Hepatic stellate cell (primary cell): ENCODE measurements at places on chromosomes 11 and 22.

- no peak for DNase-seq
Observed at GRCh38 chr11:212150-213100, 4.9 kb downstream of the RIC8A start.

- no peak for DNase-seq
Observed at GRCh38 chr11:75158696-75159150, 7.8 kb downstream of the SLCO2B1 start.

GRCh38 chr11:9225748-9226298, 39.3 kb downstream of the DENND5A start:
- DNase-seq: no peak

GRCh38 chr11:45921561-45922424, 663 bp upstream of the LARGE2 start:
- DNase-seq: no peak

DNA sequence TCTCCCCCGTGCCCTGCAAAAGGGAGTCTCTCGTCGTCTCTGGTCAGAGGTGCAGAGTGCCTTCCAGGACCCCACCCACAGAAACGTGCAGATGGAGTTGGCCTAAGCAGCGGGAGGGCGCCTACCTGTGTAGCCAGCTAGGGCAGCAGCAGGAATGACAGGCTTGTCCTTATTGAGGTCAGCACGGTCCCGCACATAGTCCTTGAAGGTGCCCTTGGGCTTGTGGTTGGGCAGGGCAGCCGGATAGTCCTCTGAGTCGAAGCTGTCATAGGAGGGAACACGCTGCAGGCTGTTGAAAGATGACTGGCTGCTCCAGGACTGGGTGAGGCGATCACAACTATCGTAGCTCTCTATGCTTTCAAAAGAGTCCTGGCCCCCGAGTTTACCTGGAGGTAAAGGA, 107.3 kb downstream of the ETS1 start:
- no peak for DNase-seq

DNA sequence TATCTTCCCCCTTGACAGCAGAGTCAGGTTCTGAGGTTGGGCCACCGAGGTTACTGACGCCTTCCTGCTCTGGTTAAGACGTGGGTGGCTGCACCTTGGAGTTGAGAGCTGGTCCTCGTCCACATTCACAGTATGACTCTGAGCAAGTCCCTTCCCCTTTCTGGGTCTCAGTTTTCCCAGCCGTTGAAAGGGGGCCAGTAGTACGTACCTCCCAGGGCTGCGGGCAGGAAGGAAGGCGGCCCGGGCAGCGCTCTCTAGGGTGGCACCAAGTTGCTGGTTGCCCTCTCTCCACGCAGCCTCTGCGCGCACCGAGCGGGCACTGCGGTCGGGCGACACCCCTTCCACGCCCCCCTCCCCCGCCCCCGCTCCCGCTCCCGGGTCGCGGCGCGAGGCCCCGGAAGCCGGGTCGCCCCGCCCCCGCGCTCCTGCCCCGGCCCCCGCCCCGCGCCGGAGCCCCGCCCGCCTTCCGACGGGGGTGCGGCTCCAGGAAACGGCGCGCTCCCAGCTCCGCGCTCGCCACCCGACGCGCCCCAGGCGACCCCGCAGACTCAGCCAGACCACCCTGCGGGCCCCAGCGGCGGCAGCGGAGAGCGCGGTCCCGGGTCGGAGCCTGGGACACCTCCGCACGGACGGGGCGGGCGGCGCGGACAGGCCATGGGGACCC, at the start of gene EHBP1L1:
EHBP1L1 (plus strand) TSS at position 486 of the 664 bp plus-strand sequence. CDS start 250 bp downstream, outside the sequence.
- DNase-seq: peak; percentile 83
